Fibroblast of skin of left biceps (primary cell): ENCODE measurements at places on chromosomes 5 and 9.
A peak's percentile ranks its signal among the peaks of the same experiment; 100 is the strongest.

- DNase-seq, result no peak
Measured at GRCh38 chr9:3277200-3277599, 248.6 kb downstream of the RFX3 start.

- DNase-seq, result no peak
Measured at GRCh38 chr9:107914151-107914550, 424.6 kb upstream of the KLF4 start.

DNA sequence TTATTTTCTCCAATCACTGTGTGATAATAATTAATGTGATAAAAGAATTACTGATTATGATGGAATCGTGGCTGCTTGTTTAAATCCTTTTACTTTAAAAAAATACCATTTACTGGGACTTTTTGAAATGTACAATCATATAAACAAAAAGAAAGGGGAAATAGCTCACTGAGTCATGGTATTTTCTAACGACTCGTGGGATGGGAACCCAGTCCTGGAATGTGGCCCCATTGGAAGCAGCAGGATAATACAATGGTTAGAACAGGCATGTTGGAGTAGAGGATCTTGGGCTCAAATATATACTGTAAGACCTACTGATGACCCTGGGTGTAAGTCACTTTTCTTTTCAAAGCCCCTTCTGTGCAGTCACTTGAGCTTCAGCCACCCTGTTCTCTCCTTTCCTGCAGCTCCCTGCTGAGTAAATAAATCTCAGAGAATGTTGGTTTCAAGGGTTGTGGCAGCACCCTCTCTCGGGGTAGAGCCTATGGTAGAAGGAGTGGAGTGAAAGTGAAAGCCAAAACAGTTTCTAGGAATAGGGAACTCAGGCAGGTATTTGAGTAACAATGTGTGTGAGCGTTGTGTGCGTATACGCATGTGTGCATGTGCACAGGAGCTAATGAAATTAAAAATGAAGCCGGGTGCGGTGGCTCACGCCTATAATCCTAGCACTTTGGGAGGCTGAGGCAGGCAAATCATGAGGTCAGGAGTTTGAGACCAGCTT, 40.8 kb upstream of the LARP1 start:
- no peak for DNase-seq

GRCh38 chr9:87556821-87557220, 59.2 kb downstream of the DAPK1 start:
- no peak for DNase-seq

DNA sequence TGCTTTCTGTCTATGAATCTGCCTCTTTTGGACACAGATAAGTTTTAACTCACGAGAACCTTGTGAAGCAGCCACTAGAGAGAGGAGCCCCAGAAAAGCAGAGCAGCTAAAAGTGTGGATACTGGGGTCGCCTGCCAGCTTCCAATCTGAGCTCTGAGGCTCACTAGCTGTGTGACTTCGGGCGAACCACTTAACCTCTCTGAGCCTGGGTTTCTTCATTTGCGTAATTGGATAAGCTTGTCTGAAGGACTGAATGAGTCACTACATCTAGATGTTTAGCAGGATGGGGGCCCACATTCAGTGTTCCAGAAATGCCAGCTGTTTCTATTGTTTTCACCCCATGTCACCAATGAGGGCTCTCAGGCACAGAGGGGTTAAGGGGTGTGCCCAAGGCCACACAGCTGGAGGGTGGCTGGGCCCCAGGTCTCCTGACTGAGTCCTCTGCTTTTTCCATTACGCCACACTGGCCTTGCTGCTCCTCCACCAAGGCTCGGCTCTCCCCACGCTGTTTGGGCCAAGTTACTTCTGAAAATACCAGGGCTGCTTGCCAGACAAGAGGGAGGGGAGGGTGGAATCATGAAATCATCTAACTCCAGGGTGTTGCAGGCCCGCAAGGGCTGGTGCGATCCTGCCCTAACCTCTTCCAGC, 36.2 kb downstream of the SH3PXD2B start:
- DNase-seq, result peak; percentile 94

GRCh38 chr5:2719332-2719731, 32.1 kb downstream of the IRX2 start:
- DNase-seq, result no peak

DNA sequence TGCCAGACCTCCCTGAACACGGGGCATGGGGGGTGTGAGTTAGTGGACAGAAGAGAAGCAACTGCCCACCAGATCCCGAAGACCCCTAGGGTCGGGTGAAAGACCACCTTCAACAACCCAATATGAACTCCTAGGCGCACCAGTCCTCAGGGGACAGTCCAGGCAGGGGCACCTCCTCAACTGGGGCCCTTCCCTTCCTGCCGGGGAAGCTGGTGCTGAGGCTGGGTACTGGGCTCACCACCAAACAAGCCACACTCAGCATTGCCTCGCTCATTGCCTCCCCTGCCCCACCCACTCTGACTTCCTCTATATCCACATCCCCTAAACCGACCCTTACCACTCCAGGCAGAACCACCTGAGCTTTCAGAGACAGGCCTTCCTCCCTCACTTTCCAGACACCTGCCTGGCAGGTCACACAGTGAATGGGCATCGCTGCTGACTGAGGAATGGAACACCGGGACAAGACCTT, 42.5 kb downstream of the SEMA4D start:
- no peak for DNase-seq

DNA sequence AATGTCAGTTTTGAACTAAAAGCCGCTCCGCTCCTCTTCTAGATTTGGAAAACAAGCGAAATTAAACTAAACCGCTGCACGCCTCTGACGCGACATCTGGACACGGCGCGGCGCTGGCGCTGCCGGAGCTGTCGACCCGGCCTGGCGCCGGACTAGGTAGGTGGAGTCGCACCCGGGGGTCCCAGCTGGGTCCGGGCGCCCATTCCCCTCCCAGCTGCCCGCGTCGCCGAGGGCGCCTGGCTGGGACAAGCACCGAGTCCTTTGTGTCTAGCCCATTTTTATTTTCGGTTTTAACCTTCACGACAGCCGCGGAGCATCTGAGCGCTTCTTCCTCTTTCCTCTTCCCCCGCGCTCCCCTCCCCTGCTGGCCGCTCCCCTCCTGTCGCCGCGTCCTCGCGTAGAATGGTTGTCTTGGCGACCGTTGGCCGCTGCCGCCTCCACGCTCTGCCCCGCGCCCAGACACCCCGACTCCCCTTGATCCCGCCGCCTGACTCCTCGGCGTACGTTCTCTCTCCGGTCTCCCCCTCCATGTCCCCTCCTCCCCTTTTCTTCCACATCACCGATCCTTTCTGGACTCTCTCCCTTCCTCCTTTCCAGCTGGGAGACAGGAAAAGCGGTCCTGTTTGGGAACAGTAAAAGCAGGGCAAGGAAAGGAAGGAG, 545 bp downstream of the CDKN2B-AS1 start:
- DNase-seq, result no peak

DNA sequence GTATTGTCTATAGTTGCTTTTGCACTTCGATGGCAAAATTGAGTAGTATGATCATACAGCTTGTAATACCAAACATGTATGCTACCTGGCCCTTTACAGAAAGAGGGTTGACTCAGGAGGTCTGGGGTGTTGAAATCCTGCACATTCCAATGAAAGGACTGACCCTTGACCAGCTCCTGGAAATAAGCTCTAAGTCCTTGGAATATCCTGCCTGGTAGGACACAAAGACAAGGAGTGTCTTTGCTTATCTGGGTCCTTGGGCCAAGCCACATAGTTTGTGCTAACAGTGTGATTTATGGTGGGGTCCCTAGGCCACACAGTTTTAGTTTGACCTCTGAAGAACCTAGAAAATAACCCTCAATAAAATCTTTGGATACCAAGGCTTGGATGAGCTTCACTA, 89.3 kb upstream of the FTMT start:
- DNase-seq, result no peak

DNA sequence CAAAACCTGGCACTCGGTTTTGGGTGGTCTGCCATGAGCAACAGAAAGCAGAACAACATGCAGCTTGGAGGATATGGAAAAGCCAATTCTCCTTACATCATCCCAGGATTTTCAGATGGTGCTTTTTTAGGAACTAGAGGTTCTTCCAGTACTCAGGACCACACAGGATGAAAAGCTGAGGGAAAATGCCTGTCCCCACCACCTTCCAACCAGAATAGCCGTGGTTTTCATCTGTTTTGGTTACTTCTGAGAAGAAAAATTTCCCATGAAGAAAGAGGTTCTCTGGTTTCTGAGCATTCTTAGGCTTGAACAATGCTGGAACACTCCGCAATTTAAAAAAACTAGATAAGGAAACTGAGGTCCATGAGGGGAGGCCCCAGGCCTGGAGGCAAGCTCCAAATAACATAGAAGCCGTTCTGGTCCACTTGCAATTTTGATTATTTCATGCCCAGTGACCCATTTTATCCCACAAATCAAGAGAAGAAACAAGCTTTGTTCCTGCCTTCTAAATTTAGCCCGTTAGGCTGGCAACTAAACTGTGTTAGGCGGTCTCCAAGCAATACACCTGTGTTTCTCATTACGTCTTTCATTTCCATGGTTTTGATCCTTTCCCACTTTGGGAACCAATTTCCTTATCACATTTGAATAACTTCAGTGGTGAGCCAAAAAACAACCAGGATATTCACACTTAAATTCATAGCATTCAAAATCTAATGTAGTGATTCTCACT, 79.2 kb upstream of the SPIN1 start:
- no peak for DNase-seq

- DNase-seq, result no peak
Measured at GRCh38 chr9:123832858-123833650, 96.9 kb downstream of the DENND1A start.

GRCh38 chr5:92401492-92401891, 1018.4 kb upstream of the ARRDC3 start:
- no peak for DNase-seq

DNA sequence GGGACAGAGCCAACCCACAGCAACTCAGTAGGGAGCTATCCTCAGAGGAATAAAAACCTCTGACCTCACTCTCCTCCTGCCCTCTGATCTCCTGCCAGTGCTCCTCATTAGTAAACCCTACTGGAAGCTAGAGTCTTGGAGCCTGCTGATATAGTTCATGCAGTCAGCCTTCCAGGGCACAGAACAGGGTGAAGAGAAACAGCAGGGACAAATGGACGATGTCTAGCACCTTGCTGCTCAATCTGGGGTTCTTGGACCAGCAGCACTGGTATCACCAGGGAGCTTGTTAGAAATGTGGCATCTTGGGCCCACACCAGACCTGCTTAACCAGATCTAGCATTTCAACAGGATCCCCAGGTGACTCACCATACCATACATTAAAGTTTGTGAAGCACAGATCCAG, 5.5 kb upstream of the GALNT12 start:
- DNase-seq, result no peak

- no peak for DNase-seq
Measured at GRCh38 chr5:171633776-171634470, 151.7 kb upstream of the SMIM23 start.

DNA sequence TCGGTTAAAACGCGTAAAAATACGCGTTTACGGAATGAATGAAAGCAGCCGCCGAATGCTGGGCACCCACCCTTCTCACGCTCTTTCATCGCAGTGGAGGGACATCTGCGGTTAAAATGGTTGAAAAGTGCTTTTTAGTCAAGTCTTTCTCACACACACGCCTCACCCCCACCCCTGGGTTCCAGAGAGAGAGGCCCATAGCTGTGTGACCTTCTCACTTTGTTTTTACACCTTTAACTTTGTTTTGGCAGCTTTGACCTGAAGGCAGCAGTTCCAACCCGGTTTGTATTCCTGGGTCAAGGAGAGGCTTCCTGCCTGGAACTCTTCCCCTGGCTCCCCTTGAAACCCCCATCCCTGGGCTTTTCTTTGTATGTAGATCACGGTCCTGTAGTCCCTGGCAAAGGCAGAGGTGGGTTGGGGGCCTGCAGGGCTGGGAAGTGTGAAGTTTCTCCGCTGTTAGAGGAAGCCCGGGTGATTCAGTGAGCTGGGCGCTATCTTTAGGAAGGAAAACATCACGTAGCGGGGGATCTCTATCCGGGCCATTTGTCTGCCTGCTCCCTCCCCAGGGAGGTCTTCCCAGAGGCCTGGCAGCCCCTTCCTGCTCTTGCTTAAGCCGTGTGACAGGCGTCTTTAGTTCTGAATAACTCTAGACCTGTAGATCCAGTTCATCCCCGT, 29.6 kb downstream of the SPRY4 start:
- no peak for DNase-seq

DNA sequence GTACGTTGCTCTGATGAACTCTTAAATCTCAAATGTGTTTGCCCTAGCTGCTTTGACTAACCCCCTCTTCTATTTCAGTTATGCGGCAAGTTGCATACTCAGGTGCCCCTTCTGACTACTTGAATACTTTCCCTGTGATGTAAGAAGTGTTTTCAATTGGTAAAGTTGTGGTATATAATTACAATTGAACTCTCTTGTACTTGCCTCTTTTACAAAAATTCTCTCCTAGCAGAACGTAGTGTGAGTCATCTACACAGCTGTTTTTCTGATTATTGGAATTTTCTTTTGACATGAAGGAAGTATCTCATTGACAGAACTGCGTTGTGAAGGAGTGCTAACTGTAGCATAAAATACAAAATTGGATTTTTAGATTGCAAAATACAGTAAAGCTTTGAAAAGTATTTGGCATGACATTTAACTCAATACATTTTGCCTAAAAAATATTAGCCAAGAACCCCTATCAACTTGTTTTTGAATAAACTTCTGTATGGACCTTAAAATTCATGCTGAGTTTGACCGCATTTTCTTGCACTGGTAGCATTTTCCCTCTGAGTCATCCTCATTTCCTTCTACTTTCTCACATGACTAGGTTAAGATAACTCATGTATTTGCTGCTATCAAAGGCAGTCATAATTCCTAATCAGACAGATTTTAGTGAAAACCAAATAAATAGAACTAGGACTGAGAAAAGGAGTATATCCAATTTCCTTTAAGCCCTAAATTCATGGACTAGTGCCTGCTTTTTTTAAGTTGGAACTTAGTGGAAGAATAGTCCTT, 6.3 kb downstream of the CRHBP start:
- DNase-seq, result peak; percentile 25

DNA sequence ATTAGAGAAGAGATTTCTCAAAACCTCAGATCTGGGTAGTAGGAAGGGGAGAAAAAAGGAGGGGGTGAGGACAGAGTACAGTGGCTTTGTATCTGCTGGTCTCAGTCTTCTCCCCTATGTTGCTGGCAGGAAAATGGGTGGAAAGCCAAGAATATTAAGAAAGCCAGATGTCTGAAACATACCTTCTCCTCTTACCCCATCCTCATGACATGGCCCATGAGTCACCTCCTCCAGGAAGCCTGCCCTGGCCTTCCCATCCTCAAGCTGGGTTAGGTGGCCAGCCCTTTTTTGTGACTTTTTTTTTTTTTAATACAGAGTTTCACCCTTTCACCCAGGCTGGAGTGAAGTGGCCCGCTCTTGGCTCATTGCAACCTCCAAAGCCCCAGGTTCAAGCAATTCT, 61.8 kb downstream of the ABCA1 start:
- DNase-seq, result no peak
